ENCODE measurements at places on chromosomes 2 and 18. TPM values are rescaled to one million over a fixed set of nuclear protein-coding genes. Genes with fewer than 3 reads are reported as not detected.

- no peak for DNase-seq
- peaks cover 8% of the 10 kb centered on the region for H3K4me1 ChIP-seq
- H3K27me3 ChIP-seq: no peaks in the 10 kb centered on the region
- H3K4me3 ChIP-seq: no peak overlapping the region
- H3K27ac ChIP-seq: no peak overlapping the region
These were observed 40.0 kb upstream of the STPG4 start for GRCh38 chr2:47195148-47195547.

Gene HRH4
- total RNA-seq: not detected

Gene CHRNG
- total RNA-seq: not detected

DNA sequence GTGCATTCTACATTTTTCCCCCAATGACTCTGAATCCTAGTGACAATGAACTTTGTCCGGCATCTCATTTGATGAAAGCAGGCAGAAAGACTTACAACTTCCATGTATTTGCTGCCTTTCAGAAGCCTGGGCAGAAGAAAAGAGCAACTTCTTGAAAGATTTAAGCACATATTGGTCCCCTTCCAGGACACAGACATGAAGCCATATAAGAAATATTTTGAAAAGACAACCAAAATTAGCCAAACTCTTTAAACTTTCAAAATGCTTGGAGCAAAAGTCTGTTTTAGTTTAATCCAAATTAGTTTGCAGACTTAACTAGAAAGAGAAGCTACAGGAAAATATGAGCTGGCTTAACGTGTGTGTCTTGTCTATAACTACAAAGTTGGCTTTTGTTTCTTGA, 492.5 kb downstream of the NR4A2 start:
- no peak for DNase-seq
- H3K4me3 ChIP-seq: no peak overlapping the region
- H3K36me3 ChIP-seq: no peaks in the 10 kb centered on the region
- H3K27me3 ChIP-seq: no peaks in the 10 kb centered on the region
- H3K4me1 ChIP-seq: no peaks in the 10 kb centered on the region

GRCh38 chr18:47691611-47692010, 238.8 kb downstream of the SMAD2 start:
- no peaks in the 10 kb centered on the region for H3K4me1 ChIP-seq
- H3K27ac ChIP-seq: no peak overlapping the region
- no peaks in the 10 kb centered on the region for H3K36me3 ChIP-seq
- DNase-seq: no peak
- H3K27me3 ChIP-seq: no peaks in the 10 kb centered on the region
- H3K4me3 ChIP-seq: no peak overlapping the region

Gene LYG1
- 1.0 TPM for total RNA-seq

Gene ABCB11
- total RNA-seq: not detected

- no peak for DNase-seq
- H3K27me3 ChIP-seq: no peaks in the 10 kb centered on the region
- H3K4me1 ChIP-seq: no peaks in the 10 kb centered on the region
- H3K27ac ChIP-seq: no peak overlapping the region
- H3K4me3 ChIP-seq: no peak overlapping the region
These were observed 14.7 kb downstream of the LINC00305 start for GRCh38 chr18:64134044-64134747.

- H3K27ac ChIP-seq: no peak overlapping the region
- no peaks in the 10 kb centered on the region for H3K36me3 ChIP-seq
- no peaks in the 10 kb centered on the region for H3K27me3 ChIP-seq
- no peak overlapping the region for H3K4me3 ChIP-seq
- H3K4me1 ChIP-seq: no peaks in the 10 kb centered on the region
These were observed 18.0 kb downstream of the ID2 start for GRCh38 chr2:8699839-8700238.

DNA sequence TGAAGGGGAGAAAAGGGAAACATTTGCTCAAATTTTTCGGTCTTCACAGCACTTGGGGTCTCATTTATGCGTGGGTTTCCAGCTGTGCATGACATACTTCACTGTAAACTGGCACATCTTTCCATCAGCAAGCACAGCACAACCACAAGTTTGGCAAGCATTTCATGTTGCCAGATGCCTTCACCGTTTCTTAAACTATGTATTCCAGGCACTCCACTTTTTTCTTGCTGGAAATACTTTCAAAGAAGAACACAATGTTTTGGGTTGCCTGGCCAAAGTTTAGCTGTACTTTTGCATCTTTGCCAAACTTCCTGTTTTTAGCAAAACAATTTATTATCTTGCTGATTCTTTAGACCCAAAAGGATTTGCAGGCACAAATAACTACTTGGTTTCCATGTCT, 194.6 kb upstream of the MEIS1 start:
- H3K4me1 ChIP-seq: peaks cover 7% of the 10 kb centered on the region
- no peak for DNase-seq
- H3K36me3 ChIP-seq: no peaks in the 10 kb centered on the region
- no peaks in the 10 kb centered on the region for H3K27me3 ChIP-seq

Gene CD207
- 1.5 TPM for total RNA-seq

DNA sequence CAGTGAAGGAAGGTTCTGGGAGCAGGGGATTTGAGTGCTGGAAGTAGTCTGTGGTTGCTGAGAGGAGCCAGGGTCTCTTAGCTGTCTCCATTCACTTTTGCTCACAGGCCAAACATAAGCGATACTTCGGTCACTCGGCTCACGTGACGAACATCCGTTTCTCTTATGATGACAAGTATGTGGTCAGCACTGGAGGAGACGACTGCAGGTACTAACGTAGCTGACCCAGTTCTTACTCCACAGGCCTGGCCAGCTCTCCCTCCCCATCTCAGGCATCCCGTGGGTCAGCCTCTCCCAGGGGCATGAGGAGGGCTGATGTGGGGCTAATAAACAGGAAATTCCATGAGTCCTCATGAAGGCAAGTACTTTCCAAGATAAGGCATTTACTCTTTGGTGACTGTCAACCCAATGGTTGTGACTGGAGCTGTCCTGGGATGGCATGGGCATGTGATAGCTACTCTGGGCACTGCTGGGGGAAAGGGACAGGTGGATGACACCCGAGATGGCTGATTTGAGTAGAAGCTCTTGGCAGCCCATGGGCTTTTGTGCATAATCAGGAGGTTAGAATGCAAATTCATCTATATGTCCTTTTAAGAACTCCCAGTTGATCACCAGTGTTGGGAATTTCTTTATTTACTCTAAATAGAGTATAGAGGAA, 81.6 kb downstream of the RTN4 start:
- no peak overlapping the region for H3K27ac ChIP-seq
- H3K4me1 ChIP-seq: no peaks in the 10 kb centered on the region
- no peak for DNase-seq

Gene POTEI
- 0.05 TPM for total RNA-seq

Gene MYO3B
- 0.12 TPM for total RNA-seq

GRCh38 chr2:8132351-8132831, 549.5 kb upstream of the ID2 start:
- no peak for DNase-seq
- no peaks in the 10 kb centered on the region for H3K27me3 ChIP-seq
- no peak overlapping the region for H3K4me3 ChIP-seq
- H3K36me3 ChIP-seq: no peaks in the 10 kb centered on the region
- H3K27ac ChIP-seq: no peak overlapping the region

- no peaks in the 10 kb centered on the region for H3K27me3 ChIP-seq
- H3K36me3 ChIP-seq: no peaks in the 10 kb centered on the region
- no peaks in the 10 kb centered on the region for H3K4me1 ChIP-seq
- H3K27ac ChIP-seq: no peak overlapping the region
These were observed 80.6 kb downstream of the HS6ST1 start for GRCh38 chr2:128237911-128238697.

- H3K4me1 ChIP-seq: no peaks in the 10 kb centered on the region
- no peaks in the 10 kb centered on the region for H3K27me3 ChIP-seq
- H3K4me3 ChIP-seq: no peak overlapping the region
- DNase-seq: no peak
These were observed 32.7 kb upstream of the ZDBF2 start for GRCh38 chr2:206241736-206242135.

Data from ovary (tissue), 10 donors.